ENCODE measurements at places on chromosomes 5 and 9.

GRCh38 chr5:52810426-52810825 is 22.7 kb downstream of the ITGA1 start:
- no peak for DNase-seq

DNA sequence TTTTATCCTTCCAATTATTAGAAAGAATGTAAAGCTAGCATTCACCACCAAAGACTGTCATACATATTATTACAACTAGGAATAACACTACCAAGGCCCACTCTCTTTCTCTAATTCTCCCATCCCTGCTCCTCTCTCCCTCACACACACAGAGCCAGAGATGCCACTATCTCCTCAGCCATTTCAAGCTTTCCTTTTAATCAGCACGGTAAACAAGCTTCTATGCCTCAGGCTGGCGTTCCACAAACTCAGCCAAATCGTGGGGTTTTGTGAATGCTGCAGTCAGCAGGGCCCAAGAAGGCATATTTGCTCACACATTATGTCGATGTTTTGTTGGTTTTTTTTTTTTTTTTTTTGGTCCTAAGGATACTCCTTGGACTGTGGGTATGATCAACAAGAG is 979.9 kb upstream of the DMAC1 start:
- DNase-seq = no peak

- peak; percentile 54 for DNase-seq
These were observed 393 bp downstream of the SH3GLB2 start for GRCh38 chr9:129027685-129028191.

GRCh38 chr9:105842023-105842644 is 147.8 kb downstream of the TMEM38B start:
- no peak for DNase-seq
